ENCODE measurements at places on chromosomes 3 and 15. TPM values are rescaled to one million over a fixed set of nuclear protein-coding genes. Genes with fewer than 3 reads are reported as not detected.
A peak's percentile ranks its signal among the peaks of the same experiment; 100 is the strongest.

DNA sequence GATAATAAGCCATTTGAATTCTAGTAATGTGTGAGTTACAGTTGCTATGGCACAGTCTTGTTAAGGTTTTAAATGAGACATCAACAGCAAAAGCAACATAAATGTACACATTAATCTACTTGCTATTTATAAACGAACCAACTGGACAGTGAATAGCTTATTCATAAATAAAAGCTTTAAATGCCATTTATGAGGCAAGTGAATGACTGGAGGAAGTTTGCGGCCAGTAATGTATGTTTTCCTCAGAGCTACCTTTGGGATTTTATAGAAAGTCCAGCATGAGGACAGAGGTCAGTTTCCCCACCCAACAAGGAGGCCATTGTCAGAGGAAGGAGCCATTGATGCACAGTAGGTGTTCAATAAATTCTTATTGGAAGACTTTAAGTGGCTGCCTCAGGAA, 48.0 kb upstream of the PXYLP1 start:
- DNase-seq = no peak

Gene PSTPIP1
- 233 TPM for total RNA-seq

- no peak for DNase-seq
Observed at GRCh38 chr3:168121184-168122017, 25.7 kb upstream of the GOLIM4 start.

Gene ARHGEF26
- 0.14 TPM for total RNA-seq

GRCh38 chr3:191262650-191263049, 63.6 kb downstream of the OSTN start:
- no peak for DNase-seq

- no peak for DNase-seq
Observed at GRCh38 chr3:112965656-112966055, 9.2 kb downstream of the CD200R1 start.

GRCh38 chr3:172522871-172523818, at the start of gene TNFSF10:
TNFSF10 (minus strand) TSS chr3:172523430; CDS start chr3:172523384, 46 bp downstream.
- peak; percentile 82 for DNase-seq

GRCh38 chr3:35739181-35739809, 100.0 kb downstream of the ARPP21 start:
- DNase-seq = no peak

- no peak for DNase-seq
Observed at GRCh38 chr3:47003056-47003410, 23.6 kb downstream of the NBEAL2 start.

GRCh38 chr15:75153087-75153486, 48.6 kb upstream of the C15orf39 start:
- no peak for DNase-seq

Gene GOLGA8G
- total RNA-seq = not detected

- DNase-seq = no peak
Observed at GRCh38 chr3:50323092-50323600, 601 bp upstream of the HYAL2 start.

- no peak for DNase-seq
Observed at GRCh38 chr3:169758359-169758994, 6.4 kb downstream of the TERC start.

Gene CLDN16
- total RNA-seq = not detected

- no peak for DNase-seq
Observed at GRCh38 chr3:36319680-36320079, 60.6 kb upstream of the STAC start.

Gene TRH
- not detected for total RNA-seq

Gene NUTM1
- not detected for total RNA-seq

- no peak for DNase-seq
Observed at GRCh38 chr15:65326117-65326526, 21.6 kb downstream of the RNU5B-1 start.

- DNase-seq = no peak
Observed at GRCh38 chr3:43097400-43098080, 8.3 kb downstream of the POMGNT2 start.

DNA sequence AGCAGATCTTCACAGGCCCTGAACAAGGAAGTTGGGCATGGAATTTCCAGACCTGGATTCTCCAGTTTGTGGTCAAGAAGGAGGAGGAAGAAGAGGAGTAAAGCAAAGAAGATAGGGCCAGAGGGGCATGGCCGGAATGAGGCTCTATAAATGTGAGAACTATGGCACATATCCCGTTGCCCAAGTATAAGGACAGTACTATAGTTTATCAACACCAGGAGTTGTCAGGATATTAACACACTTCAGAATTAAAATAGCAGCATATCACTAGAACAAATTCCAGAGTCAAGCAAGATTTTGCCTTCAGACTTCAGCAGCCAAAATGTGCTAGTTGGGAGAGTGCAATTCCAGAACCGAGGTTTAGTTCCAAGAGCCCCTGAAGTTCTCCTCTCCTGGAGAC, 38.4 kb upstream of the PHLDB2 start:
- no peak for DNase-seq

DNA sequence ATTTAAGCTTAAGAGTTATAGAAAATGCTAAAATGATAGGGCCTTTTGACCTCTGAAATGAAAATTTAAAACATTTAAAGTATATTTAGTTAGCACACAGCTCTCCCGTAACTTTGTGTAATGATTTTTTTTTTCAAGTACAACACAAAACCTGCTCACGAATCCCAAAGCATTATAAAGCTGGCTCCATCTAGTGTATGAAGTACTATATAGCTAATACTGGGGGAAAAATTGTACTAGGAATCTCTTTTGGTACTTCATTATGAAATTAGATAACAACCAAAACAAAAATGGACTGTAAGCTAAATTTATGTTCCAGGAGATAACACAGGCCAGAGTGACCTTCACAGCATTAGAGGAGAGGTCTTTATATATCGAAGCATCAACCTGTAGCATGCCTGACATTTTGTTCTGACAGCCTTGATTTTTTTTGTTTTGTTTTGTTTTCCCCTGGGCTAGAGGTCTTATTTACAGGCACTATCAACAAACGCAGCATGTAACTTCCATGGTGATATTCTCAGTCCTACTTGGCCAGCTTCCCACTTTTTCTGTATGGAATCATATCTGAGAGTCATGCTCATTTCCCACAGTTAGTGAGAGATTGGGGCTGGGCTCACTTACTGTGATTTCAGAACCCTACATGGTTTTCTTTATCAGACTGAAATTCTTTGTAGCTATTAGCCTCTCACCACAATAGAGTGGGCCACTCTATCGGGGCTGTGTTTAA, 116.3 kb downstream of the MITF start:
- DNase-seq = no peak

DNA sequence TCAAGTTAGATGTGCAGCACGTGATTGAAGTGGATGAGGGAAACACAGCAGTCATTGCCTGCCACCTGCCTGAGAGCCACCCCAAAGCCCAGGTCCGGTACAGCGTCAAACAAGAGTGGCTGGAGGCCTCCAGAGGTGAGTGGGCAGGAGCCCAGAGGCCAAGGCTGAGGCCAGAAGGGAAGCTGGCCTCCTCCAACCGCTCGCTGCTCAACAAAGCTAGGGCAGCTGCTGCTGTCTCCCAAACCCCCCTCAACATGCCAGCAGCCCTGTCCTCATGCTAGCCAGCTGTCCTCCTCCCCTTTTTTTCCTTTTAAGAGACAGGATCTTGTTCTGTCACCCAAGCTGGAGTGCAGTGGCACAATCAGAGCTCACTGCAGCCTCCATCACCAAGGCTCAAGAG, 57.0 kb downstream of the BOC start:
- DNase-seq = no peak

DNA sequence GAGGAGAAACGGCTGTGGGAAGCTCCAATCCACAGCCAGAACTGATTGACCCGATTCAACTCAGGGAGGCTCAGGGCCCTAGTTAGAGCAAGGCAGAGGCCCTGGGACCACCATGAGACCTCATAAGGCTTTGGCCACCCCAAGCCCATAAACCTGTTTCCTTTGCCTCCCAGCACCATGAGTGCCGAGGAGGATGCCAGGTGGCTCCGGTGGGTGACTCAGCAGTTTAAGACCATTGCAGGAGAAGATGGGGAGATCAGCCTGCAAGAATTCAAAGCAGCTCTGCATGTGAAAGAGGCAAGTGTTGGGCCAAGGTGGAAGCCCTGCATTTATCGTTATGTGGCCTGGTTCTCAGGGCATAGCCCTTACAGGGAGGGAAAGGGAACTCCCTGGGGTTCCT, 11.9 kb downstream of the NOX5 start:
- no peak for DNase-seq

Gene TBC1D23
- total RNA-seq = 44.9 TPM

DNA sequence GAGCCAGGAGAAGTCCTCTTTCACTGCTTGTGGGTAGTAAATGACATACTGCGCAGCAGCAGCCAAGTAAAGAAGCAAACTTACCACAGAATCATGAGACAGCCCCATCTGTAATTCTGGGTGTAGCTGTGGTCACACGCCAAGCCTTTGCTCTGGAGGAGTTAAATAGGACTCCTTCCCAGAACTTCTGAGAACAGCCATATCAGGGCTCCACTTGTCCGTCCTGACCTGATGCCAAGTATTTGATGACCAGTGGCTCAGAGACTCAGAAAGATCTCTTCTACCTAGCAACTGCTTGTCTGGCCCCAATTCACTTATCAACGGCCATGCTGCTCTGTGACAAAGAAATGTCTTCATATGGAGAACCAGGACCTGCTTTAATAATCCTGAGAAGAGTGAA, 20.6 kb upstream of the GOLIM4 start:
- no peak for DNase-seq

GRCh38 chr3:125017406-125017805, 38.4 kb downstream of the HEG1 start:
- no peak for DNase-seq

Gene SCN10A
- total RNA-seq = not detected

Gene CAPN3
- total RNA-seq = 20.1 TPM

DNA sequence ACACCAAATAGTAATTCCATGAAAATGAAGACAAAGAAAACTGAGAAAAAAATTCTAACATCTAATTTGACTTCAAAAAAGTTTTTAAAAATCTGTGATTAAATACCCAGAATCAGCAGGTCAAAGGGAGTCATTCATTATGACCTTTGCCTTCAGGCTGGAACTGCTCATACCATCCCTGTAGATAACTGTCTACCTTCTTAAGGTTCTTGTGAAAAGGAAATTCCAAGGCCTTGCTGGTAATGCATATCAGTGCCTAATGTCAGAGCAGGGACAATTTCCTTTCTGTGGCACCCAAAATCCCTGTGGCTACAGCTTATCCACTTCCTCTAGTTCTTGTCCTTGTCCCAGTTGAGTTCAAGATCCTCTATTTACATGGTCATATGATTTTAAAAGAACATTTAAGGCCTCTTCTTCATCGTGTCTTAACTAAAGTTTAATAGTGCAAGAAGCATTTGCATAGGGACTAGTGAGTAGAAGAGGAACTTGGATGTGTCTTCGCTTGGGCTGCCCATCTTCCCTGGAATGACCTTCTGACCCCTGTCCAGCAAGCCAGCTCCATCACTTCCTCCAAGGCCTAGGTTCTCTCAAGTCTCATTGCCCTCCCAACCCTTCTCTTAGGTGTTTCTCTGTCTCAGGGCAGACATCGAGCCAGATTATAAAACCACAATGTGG, 8.7 kb upstream of the PLCL2 start:
- no peak for DNase-seq

Gene IGF2BP2
- total RNA-seq = not detected

Gene LPP
- 24.3 TPM for total RNA-seq

- DNase-seq = no peak
Observed at GRCh38 chr15:29316422-29316821, 46.8 kb upstream of the NSMCE3 start.

DNA sequence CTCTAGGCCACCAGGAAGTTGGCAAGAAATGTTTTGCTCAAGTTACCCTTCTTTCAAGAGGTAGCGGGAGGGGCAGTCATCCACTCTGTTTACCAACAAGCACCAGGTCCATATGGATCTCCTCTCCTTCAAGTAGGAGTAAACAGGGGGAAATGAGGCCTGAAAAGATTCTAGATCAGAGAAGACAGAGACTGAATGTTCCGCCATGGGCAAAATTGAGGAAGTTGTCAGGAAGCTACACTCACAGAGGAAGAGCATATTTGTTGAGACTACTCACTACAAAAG, 81.6 kb downstream of the KLF15 start:
- no peak for DNase-seq

GRCh38 chr3:177746337-177746933, 549.2 kb upstream of the TBL1XR1 start:
- no peak for DNase-seq

Gene ITGA11
- not detected for total RNA-seq

Gene TEX9
- total RNA-seq = 2.3 TPM

GRCh38 chr3:2934541-2934940, 175.6 kb downstream of the IL5RA start:
- DNase-seq = no peak

Gene UBE2E2
- total RNA-seq = 2.9 TPM

- no peak for DNase-seq
Observed at GRCh38 chr15:40240619-40241221, 1.9 kb downstream of the PAK6 start.

Gene ZKSCAN7
- total RNA-seq = 4.1 TPM

Gene RASGRF1
- total RNA-seq = not detected

Gene SPINK8
- not detected for total RNA-seq

DNA sequence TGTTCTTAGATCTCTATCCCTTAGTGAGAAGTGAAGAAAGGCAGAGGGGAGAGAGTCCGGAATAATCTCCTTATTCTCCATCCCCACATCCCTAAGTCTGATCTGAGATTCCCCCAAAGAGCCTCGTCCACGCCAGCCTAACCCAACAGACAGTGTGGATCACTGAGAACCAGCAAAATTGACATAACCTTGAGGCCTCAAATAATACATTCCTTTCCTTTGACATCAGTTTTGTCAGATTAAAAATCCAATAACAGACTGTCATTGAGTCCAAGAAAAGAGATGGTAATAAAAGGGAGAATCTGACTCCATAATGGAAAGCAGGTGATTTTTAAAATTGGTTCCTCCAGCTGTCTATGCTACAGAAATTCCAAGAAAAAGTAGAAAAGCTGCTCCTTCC, 7.7 kb upstream of the SIAH2 start:
- no peak for DNase-seq

Gene PEX5L
- not detected for total RNA-seq

Gene SCAMP5
- total RNA-seq = 0.26 TPM

Gene CRABP1
- total RNA-seq = not detected

DNA sequence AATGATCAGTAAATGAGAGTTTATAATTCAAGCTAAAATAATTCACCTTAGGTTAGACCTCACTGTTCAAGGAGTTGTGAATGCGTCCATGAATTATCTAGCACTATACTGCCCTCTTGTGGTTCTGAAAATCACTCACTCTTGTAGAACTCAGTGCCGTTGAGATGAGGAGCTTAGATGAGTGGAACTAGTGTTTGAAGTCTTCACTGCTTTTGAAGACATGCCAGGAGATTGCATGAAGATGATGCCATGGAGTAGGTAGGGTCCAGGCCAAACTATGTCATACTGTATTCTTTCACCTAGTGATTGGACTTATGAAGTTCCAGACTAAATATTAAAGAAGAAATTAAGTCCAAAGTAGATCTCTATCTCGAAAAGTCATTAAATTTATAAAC, 28.8 kb downstream of the LYSMD4 start:
- peak; percentile 69 for DNase-seq
